ENCODE measurements at places on chromosomes 13 and 19.
A peak's percentile ranks its signal among the peaks of the same experiment; 100 is the strongest.

DNA sequence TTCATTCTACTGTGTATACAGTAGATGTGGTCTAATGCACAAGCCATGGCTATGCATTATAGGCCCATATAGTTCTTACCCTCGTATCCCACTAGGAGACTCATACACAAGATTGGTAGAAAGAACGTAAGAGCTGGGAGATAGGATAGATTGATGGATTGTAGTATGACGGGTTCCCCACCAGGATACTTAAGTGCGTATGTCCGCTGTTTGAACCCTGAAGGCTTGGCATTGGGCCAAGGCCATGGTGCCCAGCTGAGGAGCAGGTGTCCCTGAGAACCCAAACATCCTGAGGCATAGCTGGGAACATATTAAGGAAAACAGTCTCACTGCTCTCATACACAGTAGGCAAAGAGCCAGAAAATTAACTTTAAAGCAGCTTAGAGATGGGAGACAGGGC is 617.5 kb upstream of the KLF12 start:
- DNase-seq, result no peak

DNA sequence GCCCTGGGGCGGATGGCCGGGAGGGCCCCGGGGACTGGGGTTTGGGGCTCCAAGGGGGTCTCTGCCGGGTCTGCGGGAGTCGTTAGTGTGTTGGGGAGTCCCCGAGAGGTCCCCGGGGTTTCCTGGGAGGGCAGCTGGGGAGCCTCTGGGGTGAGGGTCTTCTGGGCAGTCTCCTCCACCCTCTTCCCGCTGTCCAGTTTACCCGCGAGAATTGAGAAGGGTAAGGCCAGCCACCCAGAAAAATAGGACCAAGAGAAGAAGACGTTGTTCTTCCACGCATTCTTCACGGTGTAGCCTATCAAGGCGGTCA is 1.0 kb upstream of the ETFB start:
- no peak for DNase-seq

GRCh38 chr19:13699786-13700185 is 64.5 kb upstream of the MRI1 start:
- DNase-seq, result no peak

DNA sequence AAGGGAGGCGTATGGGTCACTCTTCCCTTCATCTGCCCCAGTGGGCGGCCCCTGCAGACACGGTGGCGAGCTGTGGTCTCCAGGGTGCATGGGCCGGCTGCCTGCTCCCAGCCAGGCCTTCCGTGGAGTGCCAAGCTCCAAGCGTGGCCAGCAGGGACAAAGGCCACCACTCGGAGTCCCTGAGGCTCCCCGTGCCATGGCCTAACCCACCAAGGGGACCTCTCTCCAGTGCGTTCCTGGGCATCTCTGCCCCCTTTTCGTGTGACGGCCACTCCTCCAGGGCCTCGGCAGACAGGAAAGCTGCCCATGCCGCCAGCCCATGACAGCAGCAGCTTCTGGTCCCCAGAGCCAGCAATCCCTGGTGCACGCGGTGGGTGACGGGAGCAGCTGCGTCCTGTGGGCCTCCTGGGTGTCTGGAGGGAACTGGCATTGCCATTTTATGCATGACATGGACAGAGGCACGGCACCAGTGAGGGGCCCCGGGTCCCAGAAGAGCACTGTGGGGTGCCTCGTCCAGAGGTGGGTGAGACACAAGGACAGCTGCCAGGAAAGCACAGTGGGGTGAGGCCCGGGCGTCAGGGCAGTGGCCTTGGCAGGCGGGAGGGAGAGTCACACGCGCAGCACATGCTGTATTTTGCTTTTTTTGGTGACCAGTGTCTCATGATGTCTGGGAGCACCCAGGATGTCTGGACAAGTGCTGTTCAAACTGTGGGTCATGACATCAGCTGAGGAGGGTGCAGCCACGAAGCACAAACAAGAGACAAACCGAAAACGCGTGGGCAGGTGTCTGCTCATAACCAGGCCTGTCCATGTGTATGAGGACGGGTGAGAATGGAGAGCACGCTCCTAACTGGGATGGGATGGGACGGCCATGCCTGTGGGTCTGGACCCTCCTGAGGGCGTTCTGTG is 32.3 kb downstream of the CEBPG start:
- DNase-seq, result no peak

- DNase-seq, result no peak
Observed at GRCh38 chr13:33174931-33175330, 110.6 kb downstream of the STARD13 start.

- no peak for DNase-seq
Observed at GRCh38 chr19:40705950-40706619, 10.6 kb downstream of the COQ8B start.

GRCh38 chr13:35697186-35697730 is 220.8 kb upstream of the MAB21L1 start:
- DNase-seq, result no peak

DNA sequence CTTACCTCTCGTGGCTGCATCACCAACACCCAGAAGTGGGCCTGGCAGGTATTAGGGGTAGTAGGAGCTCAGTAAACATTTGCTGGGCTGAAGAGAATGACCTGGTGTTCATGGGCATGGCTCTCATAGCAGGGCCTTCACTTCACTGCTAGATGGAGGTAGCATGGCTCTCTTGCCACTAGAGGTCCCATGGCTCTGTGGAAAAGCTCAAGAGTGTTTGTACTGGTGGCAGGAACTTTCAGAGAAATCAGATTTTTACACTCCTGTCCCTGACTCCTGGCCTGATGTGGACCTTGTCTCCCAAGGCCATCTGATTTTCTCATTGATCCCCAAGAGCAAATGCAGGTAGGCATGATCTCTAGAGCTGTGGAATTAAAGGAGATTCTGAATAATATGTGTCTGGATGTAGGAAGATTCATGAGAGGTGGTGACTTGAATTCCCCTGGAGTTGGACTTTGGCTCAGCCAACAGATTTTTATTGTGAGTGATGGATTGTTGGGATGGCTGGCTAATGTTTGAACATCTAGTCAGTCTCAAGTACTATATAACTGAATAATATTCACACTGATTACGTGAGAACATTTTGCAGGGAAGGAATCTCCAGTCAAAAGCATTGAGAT is 5.7 kb downstream of the ZNF574 start:
- peak; percentile 35 for DNase-seq

GRCh38 chr19:16206046-16206605 is 8.4 kb downstream of the AP1M1 start:
- no peak for DNase-seq

GRCh38 chr19:55486971-55487923 is 989 bp upstream of the SSC5D start:
- DNase-seq, result no peak

DNA sequence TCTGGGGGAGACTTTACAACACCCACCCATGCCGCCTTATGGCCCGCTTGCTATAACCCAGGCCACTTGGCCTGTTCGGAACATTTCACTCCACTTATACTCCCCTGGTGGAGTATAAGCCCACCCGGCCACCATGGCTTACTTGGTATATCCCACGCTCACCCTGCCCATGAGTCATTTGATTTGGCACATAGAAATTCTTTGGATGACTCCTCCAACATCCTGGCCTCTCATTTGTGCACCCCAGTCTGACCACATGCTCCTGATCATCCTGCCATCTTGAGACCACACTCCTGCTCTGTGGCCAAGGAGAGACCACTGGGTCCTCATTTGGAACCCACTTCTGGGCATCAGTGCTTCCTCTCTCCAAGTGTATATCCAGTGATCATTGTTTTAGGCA is 5.2 kb downstream of the SPACA6 start:
- DNase-seq, result no peak
